ENCODE measurements at places on chromosomes 4 and X.

DNA sequence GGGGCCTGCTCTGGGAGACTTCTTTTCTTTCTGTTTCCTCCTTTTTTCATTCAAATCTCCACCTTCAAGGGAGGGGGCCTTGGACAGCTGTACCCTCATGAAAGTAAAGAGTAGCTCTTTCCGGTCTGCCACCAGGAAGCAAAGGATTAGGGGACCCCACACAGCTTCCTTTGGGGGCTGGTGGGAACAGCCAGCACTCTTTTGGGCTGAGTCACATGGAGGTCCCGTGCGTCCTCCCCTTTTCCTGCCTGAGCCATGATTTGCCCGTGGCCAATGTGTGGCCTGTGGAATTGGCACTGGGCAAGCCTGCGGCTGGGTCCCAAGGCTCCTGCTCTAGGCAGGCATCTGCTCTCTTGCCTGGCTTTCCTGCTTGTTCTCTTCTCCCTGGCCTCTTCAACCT is 65.5 kb downstream of the FHDC1 start:
- no peak for DNase-seq

DNA sequence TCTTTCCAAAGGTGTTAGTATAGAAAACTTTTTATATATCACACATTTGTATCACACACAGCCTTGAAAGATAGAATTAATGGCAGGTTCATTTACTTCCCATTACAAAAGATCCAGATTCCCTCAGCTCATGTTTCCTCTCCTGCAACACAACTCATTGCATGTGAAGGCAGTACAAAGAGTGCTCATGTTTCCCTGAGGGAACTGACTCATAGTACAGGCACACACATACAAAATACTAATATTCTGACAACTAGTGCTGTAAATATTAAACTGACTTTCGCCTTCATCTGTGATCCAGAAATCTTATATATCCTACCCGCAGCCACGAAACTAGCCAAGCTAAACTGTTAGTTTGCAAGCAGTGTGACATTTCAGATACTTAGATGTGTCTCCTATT is 819.8 kb upstream of the PCDH7 start:
- no peak for DNase-seq

- DNase-seq = no peak
Measured at GRCh38 chrX:39242187-39242586, 440.9 kb downstream of the MID1IP1 start.

DNA sequence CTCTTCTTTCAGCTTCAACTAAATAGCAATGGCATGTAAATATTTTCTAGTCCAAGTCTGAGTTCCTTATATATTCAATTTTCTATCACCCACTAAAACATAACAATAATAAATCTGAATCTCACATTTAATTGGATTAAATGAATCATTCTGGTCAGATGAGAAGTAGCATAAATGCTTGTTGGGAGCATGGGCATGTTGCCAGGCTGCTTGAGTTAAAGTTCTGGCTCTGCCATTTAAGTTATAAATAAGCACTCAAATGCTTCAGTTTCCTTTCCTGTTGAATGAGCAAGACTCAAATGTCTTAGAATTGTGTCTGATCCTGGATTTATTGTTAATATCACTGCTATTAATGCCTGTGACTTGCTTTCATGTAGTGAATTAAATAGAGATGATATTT is 496.3 kb downstream of the STPG2 start:
- no peak for DNase-seq

DNA sequence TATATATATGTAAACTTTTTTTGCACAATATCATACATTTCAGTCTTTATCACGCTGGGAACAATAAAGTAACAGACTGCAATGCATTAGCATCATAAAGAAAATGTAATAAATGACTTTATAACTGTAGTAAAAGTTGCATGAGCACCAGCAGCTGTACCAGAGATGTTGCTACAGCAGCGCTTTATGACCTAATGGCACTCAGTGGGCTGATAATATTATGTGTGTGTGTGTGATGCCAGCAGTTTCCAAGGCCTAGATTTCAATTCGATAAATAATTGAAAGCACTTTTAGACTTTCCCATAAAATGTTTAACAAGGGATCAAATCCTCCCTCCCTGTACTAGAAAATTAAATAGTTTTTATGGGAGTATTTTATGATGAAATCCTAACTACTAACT is 367.6 kb upstream of the AGA start:
- no peak for DNase-seq

DNA sequence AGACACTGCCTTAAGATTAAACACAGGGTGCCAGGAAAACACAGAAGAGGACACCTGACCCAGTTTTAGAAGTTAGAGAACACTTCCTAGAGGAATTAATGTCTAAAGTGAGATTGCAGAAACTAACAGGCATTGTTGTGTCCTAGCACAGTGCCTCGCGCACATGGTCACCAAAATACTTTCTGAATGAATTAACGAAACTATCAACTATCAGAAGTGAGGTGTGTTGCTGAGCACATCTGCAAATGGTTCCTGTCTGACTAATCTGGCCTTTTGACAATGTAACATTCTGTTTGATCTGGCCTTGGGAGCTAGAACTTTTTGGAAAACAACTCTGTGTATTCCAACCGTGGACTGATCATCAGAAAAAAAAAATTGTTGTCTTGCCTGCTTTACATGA is 556.8 kb upstream of the LCORL start:
- DNase-seq = no peak

DNA sequence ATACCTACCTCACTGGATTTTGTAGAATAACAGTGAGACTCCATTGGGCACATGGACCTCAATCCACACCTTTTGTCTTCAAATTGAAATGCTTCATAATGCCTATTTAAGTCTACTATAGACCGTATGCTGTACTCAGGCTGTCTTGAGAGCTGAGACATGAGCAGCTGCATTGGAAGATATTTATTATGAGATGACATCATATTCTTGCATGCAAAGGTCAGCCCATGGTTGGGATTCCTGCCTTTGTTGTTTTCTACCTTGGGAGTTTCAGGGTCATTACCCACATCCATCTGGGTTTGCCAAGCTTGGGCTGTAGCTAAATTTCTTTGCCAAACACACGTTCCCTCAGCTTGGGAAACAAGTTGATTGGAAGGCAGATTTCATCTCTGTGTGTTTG is 33.2 kb upstream of the MAMLD1 start:
- DNase-seq = no peak

- peak; percentile 69 for DNase-seq
Measured at GRCh38 chrX:119693040-119693995, at the start of gene SEPTIN6. Gene SEPTIN6, minus strand, starts transcription at chrX:119693168. Its CDS starts 63 bp downstream, at chrX:119693105.

DNA sequence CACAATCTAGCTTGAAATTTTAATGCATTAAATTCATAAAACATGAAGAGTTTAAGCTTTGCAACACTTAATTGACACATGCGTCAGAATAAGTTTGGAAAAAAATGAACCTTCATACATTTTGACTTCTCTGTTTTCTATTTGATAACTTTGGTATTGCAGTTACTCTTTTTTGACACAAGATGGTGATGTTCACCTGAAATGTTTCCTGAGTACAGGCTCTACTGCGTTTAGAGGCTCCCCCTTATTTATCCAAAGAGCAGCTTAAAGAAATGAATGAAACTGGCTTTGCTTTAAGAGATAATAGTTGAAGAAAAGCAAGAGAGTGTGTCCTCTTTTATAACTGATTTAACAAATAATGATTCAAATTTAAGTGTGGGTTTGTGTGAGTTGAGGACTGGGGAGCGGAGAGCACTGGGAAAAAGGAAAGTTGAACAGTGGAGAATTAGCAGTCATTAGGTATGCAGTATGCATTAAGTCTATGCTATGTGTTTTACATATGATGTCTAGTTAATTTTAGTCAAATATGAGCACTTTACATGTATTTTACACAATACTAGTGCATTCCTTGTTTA is 180.6 kb upstream of the NUDT6 start:
- no peak for DNase-seq

DNA sequence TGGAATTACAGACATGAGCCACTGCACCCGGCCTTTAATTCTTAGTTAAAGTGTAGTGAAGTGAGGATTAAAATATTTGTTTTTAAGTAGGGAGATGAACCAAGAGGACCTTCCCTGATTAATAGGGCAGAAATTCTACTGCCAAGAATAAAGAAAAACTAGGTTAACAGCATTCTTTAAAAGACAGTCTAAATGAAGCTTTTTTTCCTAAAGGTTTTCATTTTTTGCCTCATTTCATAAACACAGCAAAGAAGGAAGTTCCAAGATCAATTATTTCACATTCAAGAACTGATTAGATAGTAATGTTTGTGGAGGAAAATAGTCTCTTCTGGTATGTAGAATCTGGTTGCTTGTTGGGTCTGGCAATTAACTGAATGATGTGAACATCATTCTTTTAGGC is 112.1 kb upstream of the ARSJ start:
- DNase-seq = no peak

DNA sequence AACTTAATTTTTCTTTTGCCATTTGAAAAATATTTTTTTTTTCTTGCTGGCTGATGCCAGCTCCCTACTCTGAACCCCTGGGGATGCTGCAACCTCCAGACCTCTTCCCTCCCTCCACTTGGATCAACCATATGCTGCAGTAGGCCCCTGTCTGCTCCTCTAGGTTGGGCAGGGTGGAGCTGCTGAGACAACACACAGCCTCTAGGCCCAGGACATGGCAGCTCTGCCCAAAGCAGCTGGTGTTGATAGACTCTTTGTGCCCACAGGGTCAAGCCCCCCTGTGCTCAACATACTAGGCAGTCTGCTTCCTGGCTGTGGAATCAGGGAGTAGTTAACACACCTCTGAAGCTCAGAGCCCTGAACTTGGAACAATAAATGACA is 19.9 kb upstream of the CLNK start:
- no peak for DNase-seq

- no peak for DNase-seq
Measured at GRCh38 chr4:153758688-153759406, 977 bp downstream of the RNF175 start.

DNA sequence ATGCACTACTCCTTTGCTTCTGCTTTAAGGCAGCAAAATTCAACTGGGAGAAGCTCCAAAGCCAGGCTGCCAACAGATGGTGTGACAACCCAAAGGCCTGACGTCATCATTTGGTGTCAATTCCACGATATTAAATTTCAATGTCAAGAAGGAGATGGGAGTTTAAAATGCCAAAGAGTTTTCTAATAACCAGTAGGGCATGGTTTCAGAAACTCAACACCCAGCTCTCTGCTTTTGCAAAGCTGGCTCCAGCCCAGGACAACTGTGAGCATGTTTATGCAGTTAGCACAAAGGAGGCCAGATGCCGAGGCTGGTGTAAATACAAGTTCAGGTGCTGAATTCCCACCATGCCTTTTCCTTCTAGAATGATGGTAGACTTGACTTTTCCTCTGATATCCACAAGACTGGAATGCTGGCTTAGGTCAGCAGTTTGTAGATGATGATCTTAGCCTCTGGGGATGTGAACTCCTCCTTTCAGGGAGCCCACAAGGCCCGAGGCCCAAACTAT is 67.3 kb downstream of the AFAP1 start:
- no peak for DNase-seq

GRCh38 chrX:55102754-55103153 is 13.9 kb downstream of the PAGE2 start:
- no peak for DNase-seq

DNA sequence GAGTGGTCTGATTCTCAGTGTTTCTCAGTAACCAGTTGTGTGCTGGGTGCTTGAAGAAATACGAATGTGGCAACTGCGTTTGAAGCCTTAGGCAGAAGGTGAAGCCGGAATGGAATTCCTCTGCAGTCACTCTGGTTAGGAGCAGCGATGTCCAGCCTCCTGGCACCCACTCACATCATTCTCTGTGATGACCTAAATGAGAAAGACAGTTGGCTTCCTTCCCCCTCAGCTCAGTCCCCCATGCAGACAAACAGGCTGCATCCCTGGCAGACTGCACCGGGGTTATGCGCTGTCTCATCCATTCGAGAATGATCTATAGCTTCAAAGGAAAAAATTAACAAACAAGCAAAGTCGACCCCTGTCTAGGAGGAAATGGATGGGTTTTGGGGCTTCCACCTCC is 170.1 kb upstream of the SCML1 start:
- no peak for DNase-seq

DNA sequence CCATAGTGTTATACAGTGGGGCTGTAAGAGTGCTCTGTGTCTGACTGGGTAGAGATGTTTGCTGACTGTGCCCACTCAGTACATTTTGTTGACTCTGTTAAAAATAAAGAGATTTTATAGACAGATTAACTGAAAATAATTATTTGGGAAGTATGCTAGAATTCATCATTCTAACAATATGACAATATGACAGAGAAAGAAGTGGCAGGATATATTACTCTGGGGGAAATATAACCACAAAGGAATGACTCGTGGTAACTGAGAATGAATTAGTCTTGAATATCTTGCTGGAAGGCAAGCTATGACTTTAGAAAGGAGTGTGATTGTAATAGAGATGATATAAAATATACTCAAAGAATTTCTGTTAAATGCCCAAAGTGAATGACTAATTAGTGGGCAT is 46.8 kb downstream of the TMEM165 start:
- DNase-seq = no peak
